ENCODE measurements at places on chromosomes 3 and 15.

DNA sequence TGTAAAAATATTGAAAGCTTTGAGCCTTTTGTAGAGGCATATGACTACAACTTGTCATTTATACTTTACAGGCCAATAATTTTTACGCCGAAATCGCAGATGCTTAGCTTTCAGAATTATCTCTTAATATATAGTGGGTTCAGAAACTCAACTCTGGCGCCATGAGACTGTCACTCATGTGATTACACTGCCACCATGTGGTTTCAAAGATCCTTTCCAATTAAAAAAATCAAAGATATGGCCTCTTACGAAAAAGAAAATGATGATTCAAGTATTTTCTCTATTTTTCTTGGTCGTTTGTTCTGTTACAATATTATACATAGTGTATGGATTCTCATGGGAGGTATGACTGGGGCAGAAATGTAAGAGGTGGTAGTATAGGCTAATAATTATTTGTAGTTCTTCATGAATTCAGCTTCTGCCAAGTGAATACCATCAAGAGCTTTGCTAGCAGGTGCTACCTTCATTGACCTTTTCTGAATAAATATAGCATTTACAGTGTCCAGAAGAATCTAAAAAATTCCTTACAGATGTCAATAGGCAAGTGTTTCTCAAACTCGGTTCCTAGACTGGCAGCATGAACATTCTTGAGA, 751.7 kb upstream of the GOLIM4 start:
- DNase-seq, result no peak

- DNase-seq, result no peak
Measured at GRCh38 chr15:39054128-39054732, 489.6 kb upstream of the RASGRP1 start.

- no peak for DNase-seq
Measured at GRCh38 chr3:173214576-173214975, 73.5 kb upstream of the SPATA16 start.

- DNase-seq, result no peak
Measured at GRCh38 chr15:49287481-49287880, 117.4 kb downstream of the GALK2 start.

- no peak for DNase-seq
Measured at GRCh38 chr15:69095274-69095673, 65.2 kb upstream of the GLCE start.

GRCh38 chr15:50051811-50052419, 67.1 kb downstream of the ATP8B4 start:
- no peak for DNase-seq

DNA sequence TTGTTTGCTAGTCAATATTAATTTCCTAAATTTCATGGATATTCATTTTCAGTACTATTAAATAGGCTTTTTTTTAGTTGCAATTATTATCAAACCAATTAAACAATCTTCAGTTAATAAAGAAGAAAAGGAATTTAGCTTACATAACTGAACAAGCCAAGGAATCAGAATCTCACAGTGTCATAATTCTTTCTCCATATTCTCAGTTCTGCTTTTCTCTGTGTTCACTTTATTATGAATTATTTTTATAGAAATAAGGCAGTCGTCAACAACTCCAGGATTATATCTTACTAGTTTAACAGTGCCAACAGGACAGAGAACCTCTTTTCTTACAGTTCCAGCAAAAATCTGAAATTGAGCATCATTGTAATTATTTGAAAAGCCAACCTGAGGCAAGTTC, 221.7 kb downstream of the CGGBP1 start:
- DNase-seq, result no peak

DNA sequence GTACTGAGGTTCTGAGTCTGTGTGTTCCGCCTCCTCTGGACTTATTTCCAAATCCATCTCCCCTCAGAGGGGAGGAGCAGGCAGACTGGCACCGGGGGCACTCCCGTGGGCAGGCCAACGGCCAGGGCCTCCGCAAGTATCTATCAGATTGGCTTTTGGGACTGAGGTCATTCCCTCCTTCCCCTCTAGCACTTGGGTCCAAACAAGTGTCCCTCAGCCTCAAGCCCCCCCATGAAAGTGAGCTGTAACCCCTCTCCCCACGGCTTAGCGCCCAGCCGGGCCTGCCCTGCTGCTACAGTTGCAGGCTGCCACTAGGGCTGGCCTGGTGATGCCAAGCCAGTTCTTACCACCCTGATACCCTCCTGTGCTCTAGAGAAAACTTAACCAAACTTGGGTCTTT, 17.4 kb downstream of the ITGA11 start:
- no peak for DNase-seq

- DNase-seq, result no peak
Measured at GRCh38 chr15:38002883-38003477, 68.5 kb downstream of the TMCO5A start.

DNA sequence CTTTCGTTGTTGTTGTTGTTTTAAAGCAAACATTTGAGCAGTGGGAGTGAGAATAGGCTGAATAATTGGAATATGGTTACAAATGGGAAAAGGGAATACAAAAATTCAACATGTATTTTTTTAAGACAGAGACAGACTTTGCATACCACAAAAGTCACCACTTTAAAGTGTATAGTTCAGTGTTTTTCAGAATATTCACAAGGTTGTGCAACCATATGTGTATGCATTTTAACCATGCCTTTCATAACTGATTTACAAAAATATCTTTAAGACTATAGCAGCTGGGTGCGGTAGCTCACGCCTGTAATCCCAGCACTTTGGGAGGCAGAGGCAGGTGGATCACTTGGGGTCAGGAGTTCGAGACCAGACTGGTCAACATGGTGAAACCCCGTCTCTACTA, 41.3 kb downstream of the EHHADH start:
- DNase-seq, result no peak
